ENCODE measurements at places on chromosomes 16 and 17.

- no peak for DNase-seq
These were observed 175.2 kb downstream of the CCDC182 start for GRCh38 chr17:57569853-57570252.

- DNase-seq, result peak; percentile 69
These were observed 35.6 kb downstream of the CCDC42 start for GRCh38 chr17:8709006-8709405.

DNA sequence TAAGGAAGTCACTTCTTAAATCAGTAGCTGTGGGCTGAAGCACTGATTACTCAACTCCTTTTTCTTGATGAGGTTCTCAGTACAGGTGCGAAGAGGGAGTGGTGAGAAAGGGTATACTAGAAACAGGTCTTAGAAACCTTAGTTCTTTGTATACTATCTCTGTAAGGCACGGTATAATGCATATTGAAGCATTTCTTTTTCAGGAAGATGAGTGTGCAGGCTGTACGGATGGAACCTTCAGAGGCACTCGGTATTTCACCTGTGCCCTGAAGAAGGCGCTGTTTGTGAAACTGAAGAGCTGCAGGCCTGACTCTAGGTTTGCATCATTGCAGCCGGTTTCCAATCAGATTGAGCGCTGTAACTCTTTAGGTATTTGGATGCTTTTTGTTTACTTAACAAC lies 39.2 kb downstream of the CYLD start:
- DNase-seq, result no peak

- no peak for DNase-seq
These were observed 45.7 kb downstream of the DYNLRB2 start for GRCh38 chr16:80586476-80586875.

DNA sequence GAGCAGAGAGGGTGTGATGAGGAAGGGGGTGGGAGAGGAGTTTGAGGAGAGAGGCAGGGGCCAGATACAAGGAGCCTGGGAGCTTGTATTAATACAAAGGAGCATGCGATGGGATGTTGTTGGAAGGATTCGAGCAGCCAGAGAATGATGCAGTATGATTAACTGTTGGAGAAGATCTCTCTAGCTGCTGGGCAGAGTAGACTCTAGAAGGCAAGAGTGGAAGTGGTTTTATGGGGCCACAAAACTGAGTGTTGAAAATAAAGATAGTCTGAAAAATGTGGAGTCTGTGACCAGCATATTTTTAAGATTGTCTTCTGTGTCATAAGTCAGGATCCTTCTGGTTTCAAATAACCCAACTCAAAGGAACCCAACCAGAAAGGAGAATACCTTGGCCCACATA lies 98.3 kb downstream of the MSI2 start:
- no peak for DNase-seq

DNA sequence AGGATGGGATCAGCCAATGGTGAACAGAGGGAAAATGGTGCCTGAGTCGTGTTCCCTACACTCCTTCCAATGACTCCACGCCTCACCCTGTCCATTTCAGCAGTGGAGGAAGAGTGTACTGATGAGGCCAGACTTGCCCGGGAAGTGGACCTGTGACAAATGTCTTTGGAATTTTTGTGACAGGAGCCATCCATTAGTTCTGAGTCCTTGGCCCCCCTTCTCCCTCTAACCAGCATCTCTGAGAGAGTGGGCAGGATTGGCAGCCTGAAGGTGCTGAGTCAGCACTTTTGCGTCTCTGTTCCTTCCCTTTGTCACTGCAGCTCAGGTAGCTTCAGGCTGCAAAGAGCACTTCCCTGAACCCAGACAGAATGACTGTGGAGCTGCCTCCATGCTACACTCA lies 30.8 kb downstream of the BEAN1 start:
- DNase-seq, result no peak

DNA sequence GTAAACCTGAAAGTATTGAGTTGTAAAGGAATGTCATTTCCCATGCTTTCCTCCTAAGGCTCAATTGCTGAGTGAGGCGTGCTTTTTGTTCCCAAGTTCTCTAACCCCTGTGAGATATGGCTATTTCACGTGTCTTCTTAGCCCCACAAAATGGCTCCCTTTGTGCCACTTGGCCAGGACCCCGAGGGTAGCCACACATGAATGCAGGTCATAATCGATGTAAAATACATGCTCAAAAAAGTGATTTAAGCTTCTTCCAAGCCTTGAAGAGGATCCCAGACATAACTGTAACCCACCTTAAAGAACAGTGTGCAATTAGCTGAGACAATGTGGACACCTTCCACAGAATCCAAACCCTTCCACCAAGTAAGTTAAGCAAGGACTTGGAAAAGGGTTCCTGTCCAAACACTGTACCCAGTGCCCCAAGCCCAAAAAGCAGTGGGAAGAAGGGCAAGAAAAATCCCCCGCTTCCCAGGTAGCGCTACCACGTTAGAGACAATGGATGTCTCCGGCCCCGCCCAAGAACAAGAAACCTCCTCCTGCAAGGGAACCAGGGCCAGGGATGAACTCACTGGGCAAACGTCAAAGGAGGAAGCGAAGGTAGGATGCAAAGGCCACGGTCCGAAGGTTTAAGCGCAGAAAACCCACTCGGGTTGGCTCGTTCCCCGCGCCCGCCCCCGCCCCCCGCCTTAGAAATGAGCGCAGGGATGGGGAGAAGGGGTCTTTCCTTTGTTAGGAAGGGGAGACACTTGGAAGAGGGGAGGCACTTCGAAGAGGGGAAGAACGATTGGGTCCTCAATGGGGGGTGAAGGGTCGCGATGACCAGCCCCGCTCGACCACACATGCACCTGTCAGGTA lies 1.2 kb downstream of the JPT1 start:
- no peak for DNase-seq

DNA sequence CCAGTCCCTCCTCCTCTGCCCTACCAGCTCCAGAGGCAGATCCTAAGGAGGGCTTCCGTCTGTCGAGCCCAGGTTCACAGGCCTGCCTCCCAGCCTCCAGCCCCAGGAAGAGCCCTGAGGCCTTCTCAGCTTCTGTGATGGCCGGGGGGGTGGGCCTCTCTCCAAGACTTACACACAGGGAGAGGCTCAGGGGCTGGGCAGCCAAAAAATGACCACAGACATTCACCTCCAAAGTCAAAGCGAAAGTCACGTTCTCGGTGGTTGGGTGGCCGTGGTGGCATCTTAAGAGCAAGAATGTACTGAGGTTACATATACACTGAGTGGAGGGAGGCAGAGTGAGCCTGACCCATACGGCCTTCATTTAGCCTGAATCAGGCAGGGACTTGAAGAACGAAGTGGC lies 119.1 kb downstream of the CCDC182 start:
- DNase-seq, result no peak

DNA sequence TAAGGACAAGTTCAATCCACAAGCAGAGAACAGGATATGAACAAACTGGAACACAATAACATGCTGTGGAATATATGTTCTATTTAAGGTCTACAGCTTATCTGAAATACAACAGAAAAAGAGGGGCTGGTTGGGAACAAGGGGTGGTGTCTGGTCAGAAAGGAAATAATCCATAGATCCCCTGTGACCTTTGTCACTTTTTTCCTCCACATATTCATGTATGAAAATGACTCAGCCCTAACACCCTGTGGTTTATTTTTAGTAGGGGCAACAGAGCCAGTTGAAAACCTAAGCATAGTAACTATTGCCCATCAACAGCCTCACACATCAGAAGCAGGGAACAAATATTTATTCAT lies 12.3 kb upstream of the SPAG9 start:
- no peak for DNase-seq

DNA sequence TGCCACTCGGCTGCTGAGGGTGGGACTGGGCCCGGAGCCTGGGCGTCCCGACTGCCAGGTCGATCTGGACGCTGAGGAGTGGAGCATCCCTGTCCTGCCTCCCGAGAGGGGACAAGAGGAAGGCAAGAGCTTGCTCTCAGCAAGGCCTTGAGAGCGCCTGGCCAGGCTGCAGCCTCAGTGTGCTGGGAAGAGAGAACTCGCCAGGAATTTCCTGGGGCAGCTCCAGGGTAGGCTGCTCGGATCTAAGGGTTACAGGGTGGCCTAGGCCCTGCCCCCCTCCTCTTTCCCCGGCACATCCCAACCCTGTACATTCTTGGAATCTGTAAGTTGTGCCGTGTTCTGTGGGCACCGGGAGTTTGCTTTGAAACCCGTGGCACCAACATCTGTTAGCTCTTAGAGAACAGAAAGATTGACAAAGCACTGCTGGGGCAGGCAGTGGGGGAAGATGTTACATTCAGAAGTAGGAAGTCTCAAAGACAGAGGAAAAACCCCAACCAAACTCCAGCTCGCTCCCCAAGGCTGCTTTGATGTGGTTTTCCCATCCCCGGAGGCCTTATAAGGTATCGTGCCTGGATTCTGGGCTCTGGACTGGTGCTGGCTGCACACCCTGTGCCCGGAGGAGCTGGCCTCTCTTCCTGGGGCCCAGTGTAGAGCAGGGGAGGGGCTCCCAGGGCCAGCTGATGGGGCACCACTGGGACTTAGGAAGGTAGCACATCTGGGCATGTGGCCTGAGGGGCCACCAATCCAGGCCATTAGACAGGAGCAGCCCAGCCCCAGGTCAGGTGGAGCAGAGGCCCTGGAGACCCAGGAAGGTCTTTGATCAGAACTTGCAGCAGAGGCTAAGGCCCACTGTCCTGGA lies 55.2 kb downstream of the NKD1 start:
- DNase-seq, result no peak

- no peak for DNase-seq
These were observed 11.1 kb downstream of the ABR start for GRCh38 chr17:1168533-1169220.

GRCh38 chr17:77382966-77383612 lies 242.3 kb downstream of the SEC14L1 start:
- no peak for DNase-seq

- DNase-seq, result no peak
These were observed 66.4 kb downstream of the METRNL start for GRCh38 chr17:83145831-83146230.

DNA sequence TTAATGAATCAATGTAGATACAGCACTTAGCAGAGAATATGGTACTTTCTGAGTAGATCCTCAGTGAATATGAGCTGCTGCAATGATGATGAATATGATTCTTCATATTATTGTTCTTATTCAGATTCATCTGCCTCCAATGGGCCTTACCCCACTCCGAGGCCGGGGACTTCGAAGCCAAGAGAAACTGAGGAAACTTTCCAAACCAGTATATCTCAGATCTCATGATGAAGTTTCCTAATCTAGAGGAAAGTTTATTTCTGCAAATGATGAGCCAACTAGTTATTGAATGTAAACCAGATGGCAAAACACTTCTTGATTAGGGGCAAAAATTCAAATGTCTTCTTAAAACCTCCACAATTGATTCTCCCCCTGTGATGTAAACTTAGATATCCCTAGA lies 23.3 kb downstream of the LYRM1 start:
- no peak for DNase-seq

GRCh38 chr17:9802294-9802693 lies 10.9 kb upstream of the DHRS7C start:
- no peak for DNase-seq

- no peak for DNase-seq
These were observed 124.9 kb downstream of the ABCA8 start for GRCh38 chr17:68830313-68830712.

- no peak for DNase-seq
These were observed 6.5 kb downstream of the WWP2 start for GRCh38 chr16:69768666-69769065.

- peak; percentile 64 for DNase-seq
These were observed 152.7 kb downstream of the RAB11FIP4 start for GRCh38 chr17:31544186-31544585.

DNA sequence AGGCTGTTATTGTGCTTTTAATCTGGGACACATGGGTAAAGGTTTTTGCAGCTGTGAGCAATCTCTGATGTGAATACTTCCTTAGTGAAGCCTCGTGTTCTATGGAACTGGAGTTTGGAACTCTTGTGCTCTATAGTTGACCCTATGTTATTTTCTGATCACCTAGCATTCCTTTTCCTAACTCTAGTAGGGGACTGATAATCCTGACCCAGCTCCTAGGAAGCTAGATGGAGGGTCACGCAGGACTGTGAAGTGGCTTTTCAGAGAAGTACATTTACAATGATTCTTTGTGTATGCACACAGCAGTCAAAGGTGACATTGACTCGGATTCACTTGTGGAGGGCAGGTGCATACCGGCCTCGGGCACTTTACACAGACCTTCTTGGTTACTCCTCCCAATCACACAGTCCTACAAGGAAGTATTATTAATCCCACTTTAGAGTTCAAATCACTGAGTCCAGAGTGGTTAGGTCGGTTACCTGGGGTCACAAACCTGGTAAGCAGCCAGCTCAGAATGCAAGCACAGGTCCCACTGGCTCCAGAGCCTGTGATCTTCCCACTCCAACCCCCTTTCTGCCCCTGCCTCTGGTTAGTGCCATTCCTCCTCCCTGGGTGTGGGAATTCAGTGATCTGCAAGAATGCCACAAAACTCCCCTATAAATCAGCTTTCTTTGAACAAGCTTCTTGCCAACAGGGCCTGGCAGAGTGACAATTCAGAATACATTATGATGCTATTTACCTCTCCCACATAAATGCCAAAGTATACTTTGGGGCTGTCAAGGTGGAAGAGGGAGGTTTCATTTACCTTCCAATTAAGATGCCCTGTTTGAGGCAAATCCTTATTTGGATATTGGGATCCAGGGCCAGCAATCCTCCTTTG lies 7.1 kb downstream of the CHD9NB start:
- no peak for DNase-seq

DNA sequence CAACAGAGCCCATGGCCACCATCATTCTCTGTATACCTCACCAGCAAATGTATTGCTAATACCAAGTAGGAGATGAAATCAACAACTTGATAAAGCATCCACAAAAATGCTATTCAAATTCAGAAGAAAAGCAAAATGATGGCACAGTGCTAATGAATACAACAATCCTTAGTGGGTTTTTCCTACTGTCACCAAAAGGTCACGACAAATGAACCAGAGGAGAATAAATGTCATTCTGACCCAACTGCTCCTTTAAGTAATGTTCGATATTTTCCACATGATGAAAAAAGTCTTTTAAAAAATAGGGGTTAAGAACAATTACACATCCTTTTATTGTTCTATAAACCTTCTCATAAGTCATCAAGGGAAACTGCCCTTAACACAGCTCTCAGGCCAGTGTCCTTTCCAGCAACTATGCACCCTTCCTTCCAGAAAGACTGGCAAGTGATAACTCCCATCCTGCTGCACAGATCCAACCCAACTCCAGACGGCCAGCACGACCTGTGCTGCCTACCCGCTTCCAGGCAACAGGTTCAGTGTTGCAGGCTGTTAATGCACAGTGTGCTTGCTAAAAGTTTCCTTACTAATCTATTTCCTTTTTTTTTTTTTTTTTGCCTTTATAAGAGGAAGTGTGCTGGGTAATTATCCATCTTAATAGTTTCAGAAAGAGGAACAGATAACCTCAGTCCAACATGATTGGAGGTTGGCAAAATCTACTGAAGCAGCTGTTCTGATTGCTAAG lies 15.4 kb downstream of the FBXO31 start:
- DNase-seq, result no peak

GRCh38 chr17:49549691-49550678 lies 25.7 kb upstream of the NXPH3 start:
- no peak for DNase-seq

- no peak for DNase-seq
These were observed 17.1 kb downstream of the ZNHIT3 start for GRCh38 chr17:36503456-36504155.

DNA sequence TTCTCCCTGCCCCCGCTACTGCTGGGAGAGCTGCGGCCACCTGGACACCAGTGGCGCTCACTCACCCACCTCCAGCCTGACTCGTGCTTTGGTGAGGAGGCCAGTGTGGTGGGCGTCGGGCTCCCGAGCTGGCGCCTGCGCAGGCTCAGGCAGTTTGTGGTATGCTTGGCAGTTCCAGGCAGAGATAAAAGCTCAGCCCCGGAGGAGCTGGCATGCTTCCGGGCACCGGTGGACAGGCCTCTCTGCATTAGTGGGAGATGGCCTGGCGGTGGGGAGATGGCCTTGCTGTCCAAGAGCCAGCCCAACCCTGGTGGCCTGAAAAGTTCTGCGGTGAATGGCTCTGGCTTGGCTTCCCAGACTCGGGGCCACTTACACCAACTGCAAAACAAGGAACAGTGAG lies 4.1 kb downstream of the ADGRG1 start:
- DNase-seq, result no peak

Data from GDM1 (cell line).